ENCODE measurements at places on chromosomes 1 and 21.
A peak's percentile ranks its signal among the peaks of the same experiment; 100 is the strongest.

- no peak for DNase-seq
Measured at GRCh38 chr1:5976231-5976630, 16.0 kb downstream of the NPHP4 start.

- DNase-seq, result no peak
Measured at GRCh38 chr1:66557157-66557556, 23.2 kb downstream of the SGIP1 start.

GRCh38 chr1:26351590-26352337, 2.2 kb downstream of the CRYBG2 start:
- no peak for DNase-seq

GRCh38 chr1:44508397-44508745, 103.3 kb downstream of the RNF220 start:
- no peak for DNase-seq

- peak; percentile 3 for DNase-seq
Measured at GRCh38 chr1:246602194-246602593, 35.9 kb downstream of the CNST start.

DNA sequence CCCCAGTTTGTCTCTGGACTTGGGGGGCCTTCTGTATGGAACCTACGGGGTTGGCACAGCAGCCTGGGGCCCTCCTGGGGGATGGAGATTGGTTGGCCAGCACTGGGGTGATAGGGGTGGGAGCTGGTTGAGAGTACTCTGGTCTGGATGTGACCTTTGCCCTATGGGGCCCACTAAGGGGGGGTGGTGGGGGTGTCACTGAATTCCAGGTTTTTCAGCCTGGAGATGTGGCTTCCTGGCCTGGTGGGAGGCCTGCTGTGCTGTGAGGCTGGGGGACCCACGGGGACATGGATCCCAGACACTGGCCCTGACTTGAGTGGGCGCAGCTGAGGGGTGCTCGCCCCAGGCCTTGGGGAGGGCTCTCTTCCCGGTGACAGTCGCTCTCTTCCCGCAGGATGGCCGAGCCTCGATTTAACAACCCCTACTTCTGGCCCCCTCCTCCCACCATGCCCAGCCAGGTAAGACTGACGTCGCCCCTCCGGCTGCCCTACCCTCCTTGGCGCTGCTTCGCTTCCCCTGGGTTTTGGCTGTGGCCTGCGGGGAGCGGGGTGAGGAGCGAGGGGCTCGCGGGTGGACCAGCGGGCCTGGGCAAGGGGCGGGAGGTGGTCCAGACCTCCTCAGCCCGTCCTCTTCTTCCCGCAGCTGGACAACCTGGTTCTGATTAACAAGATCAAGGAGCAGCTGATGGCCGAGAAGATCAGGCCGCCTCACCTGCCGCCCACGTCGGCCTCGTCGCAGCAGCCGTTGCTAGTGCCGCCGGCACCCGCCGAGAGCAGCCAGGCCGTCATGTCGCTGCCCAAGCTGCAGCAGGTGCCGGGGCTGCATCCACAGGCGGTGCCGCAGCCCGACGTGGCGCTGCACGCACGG, 19.6 kb downstream of the ZNF362 start:
- DNase-seq, result no peak

- no peak for DNase-seq
Measured at GRCh38 chr1:152112101-152112884, 3.0 kb downstream of the TCHH start.

- DNase-seq, result no peak
Measured at GRCh38 chr1:245182028-245182427, 27.2 kb downstream of the KIF26B start.

DNA sequence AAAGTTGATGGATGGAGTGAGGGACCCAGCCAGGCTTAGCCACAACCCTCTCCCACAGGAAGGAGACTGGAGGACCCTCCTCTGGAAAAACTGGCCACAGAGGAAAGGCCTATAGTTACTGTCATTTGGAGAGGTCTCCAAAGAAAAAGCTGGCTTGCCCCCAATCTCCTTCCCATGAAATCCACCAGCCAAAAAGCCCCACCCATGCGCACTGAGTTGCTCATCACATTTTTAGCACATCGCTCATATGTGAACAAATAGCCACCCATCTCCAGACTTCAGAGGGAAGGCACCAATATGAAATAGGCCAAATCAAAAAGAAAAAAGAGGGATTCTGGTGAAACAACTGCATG, 36.9 kb upstream of the QSOX1 start:
- no peak for DNase-seq

GRCh38 chr21:31273278-31273677, 70.8 kb downstream of the TIAM1 start:
- DNase-seq, result no peak

DNA sequence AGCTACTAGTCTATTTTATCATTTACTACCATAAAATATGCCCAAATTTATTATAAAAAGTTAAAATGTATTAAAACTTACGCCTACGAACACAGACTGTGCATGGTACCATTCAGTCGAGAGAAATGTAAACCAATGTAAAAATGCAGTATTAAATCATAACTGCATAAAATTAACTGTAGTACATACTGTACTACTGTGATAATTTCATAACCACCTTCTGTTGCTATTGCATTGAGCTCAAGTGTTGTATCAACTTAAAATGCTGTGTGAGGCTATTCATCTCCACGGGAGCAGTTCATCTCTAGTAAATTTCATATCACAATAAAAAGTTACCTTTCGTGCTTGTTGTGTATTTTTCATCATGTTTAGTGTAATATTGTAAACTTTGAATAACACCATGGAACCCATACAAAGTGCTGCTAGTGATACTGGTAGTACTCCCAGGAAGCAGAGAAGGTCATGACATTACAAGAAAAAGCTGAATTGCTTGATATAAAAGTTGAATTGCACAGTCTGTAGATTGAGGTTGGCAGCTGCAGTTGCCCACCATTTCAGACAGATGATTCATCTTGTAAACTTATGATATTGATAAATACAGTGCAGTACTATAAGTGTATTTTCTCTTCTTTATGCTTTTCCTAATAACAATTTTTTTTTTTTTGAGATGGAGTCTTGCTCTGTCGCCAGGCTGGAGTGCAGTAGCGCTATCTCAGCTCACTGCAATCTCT, 19.0 kb upstream of the CENPF start:
- no peak for DNase-seq

- DNase-seq, result no peak
Measured at GRCh38 chr1:18900303-18900841, 2.0 kb downstream of the ALDH4A1 start.

DNA sequence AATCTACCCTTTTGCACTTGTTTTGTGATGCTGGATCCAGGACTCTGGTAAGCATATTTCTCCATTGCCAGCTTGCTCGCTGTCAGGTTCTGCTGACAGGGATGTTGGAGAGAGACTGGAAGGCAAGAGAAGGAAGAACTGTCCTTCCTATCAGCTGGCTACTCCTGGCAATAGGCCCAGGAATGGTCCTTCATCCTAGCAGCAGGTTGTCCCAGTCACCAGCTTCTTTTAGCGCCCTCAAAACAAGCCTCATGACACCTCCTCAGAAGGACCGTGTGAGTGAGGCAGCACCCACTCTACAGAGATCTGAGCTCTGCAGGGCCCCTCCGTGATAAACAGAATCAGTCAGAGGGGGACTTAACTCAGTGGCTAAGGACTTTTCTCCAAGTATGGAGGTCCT, 33.1 kb upstream of the SLAMF9 start:
- no peak for DNase-seq

DNA sequence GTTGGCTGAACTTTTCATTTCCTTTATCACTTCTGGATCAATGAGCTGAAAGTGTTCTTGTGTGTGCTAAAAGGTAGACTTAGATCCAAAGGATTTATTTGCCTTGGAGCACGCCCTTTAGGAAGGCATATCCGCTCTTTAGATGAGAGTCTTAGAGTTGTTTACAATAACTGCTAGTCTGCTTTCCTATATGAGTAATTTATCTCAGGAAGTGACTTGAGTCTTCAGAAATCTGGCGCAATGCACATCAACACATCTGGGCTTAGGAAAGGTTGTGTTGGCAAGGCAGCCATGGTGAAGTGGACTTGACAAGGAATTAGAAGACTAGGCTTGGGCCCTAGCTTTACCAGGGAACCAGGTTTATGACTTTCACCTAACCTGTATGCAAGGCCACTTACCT, 204.1 kb upstream of the PTGFR start:
- DNase-seq, result no peak

- DNase-seq, result no peak
Measured at GRCh38 chr1:207944571-207944970, 33.6 kb upstream of the CD34 start.

GRCh38 chr1:9960706-9961562, 17.7 kb downstream of the NMNAT1 start:
- no peak for DNase-seq

- no peak for DNase-seq
Measured at GRCh38 chr1:97378596-97378995, 542.2 kb downstream of the DPYD start.

DNA sequence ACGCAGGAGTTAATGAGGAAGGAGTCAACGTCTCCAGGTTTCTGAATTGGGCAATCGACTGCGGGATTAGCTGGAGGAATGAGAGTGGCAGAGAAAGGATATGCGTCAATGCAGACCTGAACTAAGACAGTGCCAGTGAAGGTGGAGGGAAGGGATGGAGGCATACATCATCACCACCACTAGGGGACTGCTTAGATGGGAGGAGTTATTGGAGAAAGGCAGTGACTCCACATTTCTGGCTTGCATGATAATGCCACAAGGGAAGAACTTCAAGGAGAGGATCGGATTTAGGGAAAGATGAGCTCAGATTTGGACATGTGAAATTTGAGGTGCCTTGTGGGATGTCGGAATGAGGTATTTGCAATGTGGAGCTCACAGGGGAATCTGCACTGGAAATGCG, 17.5 kb downstream of the VASH2 start:
- DNase-seq, result no peak

DNA sequence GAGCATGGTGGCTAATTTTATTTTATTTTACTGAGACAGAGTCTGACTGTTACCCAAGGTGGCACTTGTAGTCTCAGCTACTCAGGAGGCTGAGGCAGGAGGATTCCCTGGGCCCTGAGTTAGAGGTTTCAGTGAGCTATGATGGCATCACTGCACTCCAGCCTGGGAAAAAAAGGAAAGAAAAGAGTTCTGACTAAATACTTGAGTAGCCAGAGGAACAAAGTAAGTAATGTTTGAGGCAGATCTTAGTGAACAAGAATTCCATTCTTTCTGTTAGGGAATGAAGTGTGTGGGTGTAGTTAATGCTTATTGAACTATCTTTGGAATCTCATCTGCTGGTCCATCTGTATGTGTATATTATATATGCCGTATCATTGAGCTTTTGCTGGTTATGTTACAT, 13.1 kb upstream of the EVI5 start:
- no peak for DNase-seq

GRCh38 chr1:111696330-111696729, 42.9 kb downstream of the INKA2 start:
- DNase-seq, result no peak

- no peak for DNase-seq
Measured at GRCh38 chr21:15221799-15222386, 157.1 kb upstream of the NRIP1 start.

DNA sequence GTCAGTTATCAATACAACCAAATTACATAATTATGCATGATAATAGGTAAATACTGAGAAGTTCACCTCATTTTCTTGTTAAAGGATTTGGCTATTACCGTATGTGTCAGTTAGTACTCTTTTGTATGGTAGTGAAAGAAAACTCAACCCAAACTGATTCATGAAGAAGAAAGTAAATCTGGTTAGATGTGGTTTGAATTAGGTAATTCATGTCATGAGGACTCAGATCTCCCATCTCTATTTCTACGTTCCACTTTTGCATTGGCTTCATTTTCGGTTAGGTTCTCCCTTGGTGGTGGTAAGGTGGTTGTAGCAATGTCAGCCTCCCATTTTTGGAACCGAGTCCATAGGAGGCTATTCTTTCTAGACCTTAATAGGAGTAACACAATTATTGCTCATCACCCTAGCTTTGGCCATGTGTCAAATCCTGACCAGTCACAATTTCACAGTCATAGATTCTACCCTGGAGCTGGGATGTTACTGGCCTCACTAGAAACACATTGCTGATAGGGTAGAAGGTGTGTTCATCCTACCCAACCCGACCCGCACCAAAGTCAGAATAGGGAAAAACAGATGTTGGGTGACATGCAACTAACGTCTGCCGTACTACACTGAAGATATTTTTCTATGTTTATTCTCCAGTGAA, 97.6 kb downstream of the OSBPL9 start:
- DNase-seq, result no peak

DNA sequence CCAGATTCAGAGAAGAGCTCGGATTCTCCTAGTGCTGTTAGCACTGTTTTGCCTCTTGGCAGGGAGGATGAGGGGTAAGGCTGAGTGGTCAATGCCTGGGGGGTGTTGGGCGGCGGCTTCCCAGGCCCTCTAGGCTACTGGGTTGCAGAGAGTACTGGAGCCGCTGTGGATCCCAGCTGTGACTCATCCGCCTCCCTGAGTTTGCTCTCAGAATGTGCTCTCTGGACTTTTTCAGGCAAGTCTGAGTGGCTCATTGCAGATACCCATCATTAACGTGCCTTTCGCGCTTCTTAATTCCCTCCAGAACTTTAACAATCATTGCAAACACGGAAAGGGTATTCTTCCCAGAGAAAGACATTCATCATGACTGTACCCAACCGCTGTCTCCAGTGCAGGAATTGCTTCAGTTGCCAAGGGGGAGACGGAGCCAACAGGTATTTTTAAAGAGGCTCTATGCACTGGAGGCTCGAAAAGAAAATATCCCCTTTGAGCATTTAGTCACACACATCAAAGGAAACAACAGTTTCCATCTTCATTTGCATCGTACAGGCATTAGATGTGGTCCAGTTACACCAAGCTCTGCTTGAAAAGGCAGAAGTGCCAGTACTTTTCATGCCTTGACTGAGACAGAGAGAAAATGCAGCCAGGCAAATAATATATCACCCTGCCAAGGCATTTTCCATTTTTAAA, 14.4 kb upstream of the CAMTA1 start:
- DNase-seq, result no peak

DNA sequence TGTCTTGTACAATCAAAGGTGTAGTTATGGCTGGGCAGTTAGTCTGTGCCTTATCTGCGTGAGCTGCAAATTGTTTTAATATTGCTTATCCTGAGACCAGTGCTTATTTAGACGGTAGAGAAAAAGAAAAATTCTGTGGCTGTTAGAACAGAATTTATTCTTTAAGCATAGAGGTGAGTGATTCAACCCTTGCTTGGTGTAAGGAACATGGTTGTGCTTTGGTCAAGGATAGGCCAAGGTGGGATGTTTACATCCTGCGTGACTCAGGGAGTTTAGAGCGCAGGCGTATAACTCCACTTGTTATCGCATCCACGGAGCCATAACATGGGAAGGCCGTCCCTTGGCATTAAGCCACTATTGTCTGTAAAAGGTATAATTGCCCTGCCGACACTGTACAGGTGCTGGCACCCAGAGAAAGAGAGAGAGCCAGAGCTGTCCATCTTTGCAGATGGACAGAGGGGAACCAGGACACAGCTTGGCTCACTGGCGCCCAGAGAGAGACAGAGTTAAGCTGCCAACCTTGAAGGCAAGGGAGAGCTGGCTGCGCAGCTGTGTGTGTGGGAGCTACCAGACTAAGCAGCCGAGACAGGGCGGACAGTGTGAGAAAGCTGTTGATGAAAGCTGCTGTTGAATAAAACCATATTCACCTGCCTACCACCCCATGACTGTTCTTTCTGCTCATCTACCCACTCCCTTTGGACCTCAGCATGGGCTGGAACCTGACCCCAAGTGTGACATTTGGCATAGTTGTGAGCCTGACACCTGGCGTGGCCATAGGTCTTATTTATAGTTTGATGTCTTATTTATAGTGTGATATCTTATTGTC, 200.4 kb downstream of the DYRK1A start:
- no peak for DNase-seq

All from activated CD8-positive, alpha-beta memory T cell treated with anti-CD3 and anti-CD28 coated beads for 4 hours (primary cell).